ENCODE measurements at places on chromosomes 4 and X. TPM values are rescaled to one million over a fixed set of nuclear protein-coding genes. Genes with fewer than 3 reads are reported as not detected.
A peak's percentile ranks its signal among the peaks of the same experiment; 100 is the strongest.

The GABRB1 gene
- not detected for total RNA-seq

The TMEM47 gene
- 128 TPM for total RNA-seq

The SMIM10 gene
- 10.0 TPM for total RNA-seq

The MAP7D2 gene
- total RNA-seq: under 0.01 TPM

The ARR3 gene
- not detected for total RNA-seq

The CSAG2 gene
- not detected for total RNA-seq

The CLDN22 gene
- total RNA-seq: not detected

GRCh38 chrX:46739736-46740135, 19.2 kb downstream of the SLC9A7 start:
- no peak overlapping the region for H3K27ac ChIP-seq
- no peak overlapping the region for H3K4me3 ChIP-seq
- H3K27me3 ChIP-seq: no peaks in the 10 kb centered on the region
- no peaks in the 10 kb centered on the region for H3K4me1 ChIP-seq

GRCh38 chr4:141932490-141932889, 296.1 kb downstream of the IL15 start:
- DNase-seq: no peak
- no peak overlapping the region for H3K27ac ChIP-seq
- H3K4me3 ChIP-seq: no peak overlapping the region
- H3K4me1 ChIP-seq: no peaks in the 10 kb centered on the region
- no peaks in the 10 kb centered on the region for H3K36me3 ChIP-seq

GRCh38 chr4:78779280-78779679, 3.1 kb downstream of the BMP2K start:
- peak overlapping the region; percentile 49 for H3K4me3 ChIP-seq
- H3K36me3 ChIP-seq: no peaks in the 10 kb centered on the region
- peaks cover 8% of the 10 kb centered on the region for H3K4me1 ChIP-seq
- H3K27ac ChIP-seq: no peak overlapping the region

DNA sequence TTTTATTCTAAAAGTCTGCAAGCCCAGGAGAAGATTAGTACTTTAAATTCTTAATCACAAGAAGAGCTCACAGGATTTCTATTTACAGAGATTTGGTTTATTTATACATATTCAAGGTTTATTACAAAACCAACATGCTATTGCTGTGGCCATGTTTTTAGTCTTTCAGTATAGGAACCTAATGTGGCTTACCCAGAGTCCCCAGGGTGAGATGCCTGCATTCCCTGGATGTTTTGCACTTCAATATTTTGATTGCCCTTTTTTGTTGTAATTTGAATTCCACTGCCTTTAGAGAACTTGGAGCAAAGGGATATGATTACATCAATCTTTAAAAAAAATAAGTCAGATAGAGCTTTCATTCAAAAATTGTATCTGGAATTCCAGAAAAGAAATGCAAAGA, 146.0 kb upstream of the FRMPD4 start:
- no peak for DNase-seq
- H3K4me3 ChIP-seq: no peak overlapping the region

DNA sequence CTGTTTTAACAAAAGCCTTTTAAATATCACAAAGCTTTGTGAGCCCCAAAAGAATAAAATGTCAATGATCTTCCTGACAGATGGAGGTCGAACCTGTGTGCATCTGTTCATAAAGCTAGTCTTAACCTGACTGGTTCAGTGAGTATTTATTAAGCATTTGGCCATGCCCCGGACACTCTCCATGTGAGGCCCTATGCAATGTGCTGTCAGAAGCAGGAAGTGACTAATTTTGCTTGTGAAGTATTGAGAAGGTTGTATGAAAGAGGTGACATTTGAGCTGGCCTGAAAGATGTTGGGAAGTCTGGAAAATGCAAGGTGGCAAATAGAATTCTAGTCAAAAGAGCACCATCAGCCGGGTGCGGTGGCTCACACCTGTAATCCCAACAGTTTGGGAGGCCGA, 171.4 kb downstream of the MSL3 start:
- no peaks in the 10 kb centered on the region for H3K4me1 ChIP-seq
- no peaks in the 10 kb centered on the region for H3K27me3 ChIP-seq
- H3K27ac ChIP-seq: no peak overlapping the region
- DNase-seq: no peak
- H3K36me3 ChIP-seq: no peaks in the 10 kb centered on the region
- no peak overlapping the region for H3K4me3 ChIP-seq

DNA sequence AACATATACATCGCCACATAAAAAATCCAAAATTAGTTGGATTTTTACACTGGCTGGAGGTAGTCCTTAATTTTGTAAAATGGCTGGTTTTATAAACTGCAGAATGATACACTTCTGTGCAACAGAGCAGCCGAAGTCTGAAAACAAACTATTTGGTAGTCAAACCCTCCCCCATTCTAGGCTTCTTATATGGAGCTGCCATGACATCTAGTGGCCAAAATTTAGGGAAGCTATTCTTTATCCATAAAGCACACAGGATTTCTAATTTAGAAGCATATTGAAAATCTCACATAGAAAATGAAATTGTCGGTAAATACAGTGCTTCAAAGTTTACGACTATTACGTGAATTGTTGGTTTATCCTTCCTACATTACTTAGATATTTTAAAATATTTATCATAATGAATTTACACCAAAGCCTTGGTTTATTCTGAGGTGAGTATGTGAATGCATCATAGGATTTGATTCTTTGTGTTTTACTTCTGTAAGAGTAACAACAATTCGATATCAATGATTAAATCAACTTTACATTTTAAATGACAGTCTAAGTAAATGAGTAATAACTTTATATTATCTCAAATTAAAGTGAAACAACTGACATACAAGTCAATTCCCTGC, 113.4 kb upstream of the FAM241A start:
- H3K27me3 ChIP-seq: peaks cover 2% of the 10 kb centered on the region
- no peaks in the 10 kb centered on the region for H3K36me3 ChIP-seq
- DNase-seq: peak; percentile 41
- H3K4me3 ChIP-seq: no peak overlapping the region

DNA sequence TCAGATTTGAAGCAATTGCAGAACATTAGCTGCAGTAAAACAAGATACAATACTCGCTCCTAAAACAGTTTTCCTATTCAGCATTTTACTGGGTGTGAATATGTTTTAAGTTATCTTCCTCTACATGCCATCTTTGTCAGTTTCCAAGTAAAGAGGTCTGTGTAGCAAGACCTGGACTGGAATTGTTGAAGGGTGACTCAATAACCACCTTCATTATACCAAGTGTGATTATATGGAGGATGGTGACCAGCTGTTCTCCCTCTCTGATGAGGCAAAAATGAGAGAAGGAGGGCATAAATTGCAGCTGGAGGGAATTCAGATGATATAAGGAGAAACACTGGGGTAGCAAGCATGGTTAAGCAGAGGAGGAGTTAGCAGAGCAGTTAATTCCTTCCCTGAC, 922.1 kb upstream of the SLIT2 start:
- no peaks in the 10 kb centered on the region for H3K27me3 ChIP-seq
- peak; percentile 65 for DNase-seq
- H3K36me3 ChIP-seq: no peaks in the 10 kb centered on the region

GRCh38 chrX:110561034-110561433, 202.4 kb downstream of the RTL9 start:
- no peaks in the 10 kb centered on the region for H3K27me3 ChIP-seq
- no peak for DNase-seq
- no peaks in the 10 kb centered on the region for H3K4me1 ChIP-seq
- H3K27ac ChIP-seq: no peak overlapping the region
- H3K36me3 ChIP-seq: no peaks in the 10 kb centered on the region

GRCh38 chr4:8400632-8401325, 39.7 kb downstream of the ACOX3 start:
- no peaks in the 10 kb centered on the region for H3K36me3 ChIP-seq
- H3K27ac ChIP-seq: no peak overlapping the region
- DNase-seq: no peak
- H3K4me3 ChIP-seq: no peak overlapping the region
- H3K27me3 ChIP-seq: no peaks in the 10 kb centered on the region
- H3K4me1 ChIP-seq: no peaks in the 10 kb centered on the region

GRCh38 chr4:38210396-38211114, 250.4 kb downstream of the PTTG2 start:
- H3K27ac ChIP-seq: no peak overlapping the region
- H3K27me3 ChIP-seq: no peaks in the 10 kb centered on the region
- H3K4me3 ChIP-seq: no peak overlapping the region
- H3K4me1 ChIP-seq: peaks cover 5% of the 10 kb centered on the region

DNA sequence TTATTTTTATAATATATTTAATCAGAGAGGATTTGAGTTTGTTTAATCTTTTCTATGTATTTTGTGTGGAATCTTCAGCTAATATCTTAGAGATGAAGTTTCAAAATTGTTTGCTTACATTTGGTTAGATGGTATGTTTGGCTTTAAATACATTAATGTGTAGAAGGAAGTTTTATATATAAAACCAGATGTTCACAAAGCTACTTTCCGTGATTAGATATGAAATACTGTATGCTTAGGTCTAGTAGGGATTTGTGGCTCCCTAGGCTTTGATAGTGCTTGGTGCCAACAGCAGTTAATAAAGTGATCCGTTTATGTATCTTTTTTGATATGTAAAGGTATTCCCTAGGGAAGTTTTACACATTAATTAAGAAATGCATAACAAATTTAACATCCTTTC, 223.0 kb downstream of the ARHGAP10 start:
- H3K36me3 ChIP-seq: no peaks in the 10 kb centered on the region
- no peak overlapping the region for H3K27ac ChIP-seq
- no peak overlapping the region for H3K4me3 ChIP-seq
- no peaks in the 10 kb centered on the region for H3K4me1 ChIP-seq
- DNase-seq: peak; percentile 28

GRCh38 chrX:114073926-114074325, 510.0 kb upstream of the HTR2C start:
- H3K27me3 ChIP-seq: no peaks in the 10 kb centered on the region
- no peak overlapping the region for H3K27ac ChIP-seq
- H3K4me1 ChIP-seq: no peaks in the 10 kb centered on the region
- DNase-seq: no peak
- H3K4me3 ChIP-seq: no peak overlapping the region
- no peaks in the 10 kb centered on the region for H3K36me3 ChIP-seq

GRCh38 chr4:39761005-39761667, 63.2 kb downstream of the UBE2K start:
- H3K27ac ChIP-seq: no peak overlapping the region
- no peaks in the 10 kb centered on the region for H3K4me1 ChIP-seq
- H3K36me3 ChIP-seq: peaks cover 4% of the 10 kb centered on the region
- no peaks in the 10 kb centered on the region for H3K27me3 ChIP-seq
- DNase-seq: no peak

GRCh38 chrX:123013141-123013540, 170.9 kb upstream of the GRIA3 start:
- no peak for DNase-seq
- H3K4me1 ChIP-seq: no peaks in the 10 kb centered on the region
- no peak overlapping the region for H3K27ac ChIP-seq

GRCh38 chr4:7649741-7650531, 215.2 kb upstream of the PSAPL1 start:
- no peak overlapping the region for H3K4me3 ChIP-seq

GRCh38 chr4:126230269-126230668, 915.5 kb downstream of the FAT4 start:
- H3K36me3 ChIP-seq: no peaks in the 10 kb centered on the region
- no peak for DNase-seq
- no peaks in the 10 kb centered on the region for H3K4me1 ChIP-seq
- no peaks in the 10 kb centered on the region for H3K27me3 ChIP-seq

- H3K27me3 ChIP-seq: no peaks in the 10 kb centered on the region
- no peaks in the 10 kb centered on the region for H3K4me1 ChIP-seq
- DNase-seq: no peak
- no peak overlapping the region for H3K27ac ChIP-seq
Measured at GRCh38 chrX:45232139-45232538, 31.5 kb upstream of the DIPK2B start.
